ENCODE measurements at places on chromosomes 5 and 9.

- DNase-seq: peak; percentile 21
Observed at GRCh38 chr5:60960591-60960990, 15.6 kb downstream of the NDUFAF2 start.

DNA sequence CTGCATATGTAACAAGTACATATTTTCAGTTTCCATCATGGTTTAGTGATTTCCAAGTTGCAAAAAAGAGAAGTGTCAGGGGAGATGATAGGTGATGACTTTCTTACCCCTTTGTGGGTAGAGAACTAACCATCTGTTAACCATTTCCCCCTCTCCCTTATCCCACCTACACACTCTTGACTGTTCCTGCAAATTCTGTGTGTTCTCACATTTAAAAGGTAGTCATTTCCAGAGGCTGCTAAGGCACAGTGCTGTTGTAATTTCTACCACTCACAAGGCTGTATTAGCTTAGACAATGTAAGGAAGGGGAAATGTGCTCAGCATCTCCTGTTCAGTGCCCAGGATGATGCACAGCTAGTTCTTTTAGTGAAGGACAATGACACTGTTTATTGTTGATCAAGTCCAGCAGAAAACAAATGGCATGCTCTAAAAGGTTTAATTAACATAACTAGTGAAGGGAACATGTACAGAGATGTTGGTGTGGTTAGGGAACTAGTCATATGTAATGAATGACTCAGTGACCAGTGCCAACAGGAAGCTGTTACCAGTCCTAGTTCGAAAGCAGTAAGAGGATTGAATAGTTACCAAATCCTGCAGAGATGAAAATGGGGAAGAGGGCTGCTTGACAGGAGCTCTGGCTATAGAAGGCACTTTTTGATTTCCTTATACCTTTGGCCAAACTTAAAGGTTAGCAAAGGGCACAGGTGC is 165.1 kb downstream of the PLK2 start:
- no peak for DNase-seq

DNA sequence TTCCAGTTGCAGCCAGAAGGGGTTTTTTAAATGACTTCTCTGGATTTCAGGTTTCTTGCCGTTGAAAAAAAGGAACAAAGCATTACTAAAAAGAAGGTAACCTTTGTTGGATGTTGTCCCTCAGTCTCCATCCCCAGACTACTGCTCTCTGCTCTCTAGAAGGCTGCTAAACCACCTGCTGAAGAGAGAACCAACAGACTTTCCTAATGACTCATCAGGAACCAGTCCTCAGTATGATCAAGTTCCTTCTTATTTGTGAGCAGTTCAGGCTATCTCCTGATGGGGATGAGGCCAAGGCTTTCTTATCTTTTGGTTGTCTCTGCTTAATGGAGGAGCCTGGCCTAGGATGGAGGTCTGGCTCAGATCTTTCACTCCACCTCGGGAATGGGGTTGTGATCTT is 4.1 kb downstream of the KIF4B start:
- no peak for DNase-seq

DNA sequence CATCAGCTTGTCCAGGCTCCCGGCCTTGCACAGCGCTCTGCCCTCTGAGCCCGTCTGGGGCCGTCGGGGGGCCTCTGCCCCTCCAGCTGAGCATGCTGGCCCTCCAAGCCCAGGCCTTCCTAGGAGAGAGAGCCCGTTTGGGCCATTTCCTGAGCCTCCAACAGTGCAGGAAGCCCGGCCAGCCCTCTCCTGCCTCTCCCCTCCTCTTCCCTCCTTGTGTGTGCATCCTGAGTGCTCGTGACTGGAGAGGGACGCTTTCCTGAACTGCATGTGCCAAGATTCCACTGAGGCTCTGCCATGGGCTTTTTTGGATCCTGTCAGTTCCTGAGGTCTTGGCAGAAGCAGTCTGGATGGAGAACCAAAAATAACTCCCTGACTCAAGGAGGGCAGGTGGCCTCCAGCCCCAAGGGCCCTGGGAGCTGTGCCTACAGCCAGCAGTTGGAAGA is 15.6 kb downstream of the OLFM1 start:
- no peak for DNase-seq

DNA sequence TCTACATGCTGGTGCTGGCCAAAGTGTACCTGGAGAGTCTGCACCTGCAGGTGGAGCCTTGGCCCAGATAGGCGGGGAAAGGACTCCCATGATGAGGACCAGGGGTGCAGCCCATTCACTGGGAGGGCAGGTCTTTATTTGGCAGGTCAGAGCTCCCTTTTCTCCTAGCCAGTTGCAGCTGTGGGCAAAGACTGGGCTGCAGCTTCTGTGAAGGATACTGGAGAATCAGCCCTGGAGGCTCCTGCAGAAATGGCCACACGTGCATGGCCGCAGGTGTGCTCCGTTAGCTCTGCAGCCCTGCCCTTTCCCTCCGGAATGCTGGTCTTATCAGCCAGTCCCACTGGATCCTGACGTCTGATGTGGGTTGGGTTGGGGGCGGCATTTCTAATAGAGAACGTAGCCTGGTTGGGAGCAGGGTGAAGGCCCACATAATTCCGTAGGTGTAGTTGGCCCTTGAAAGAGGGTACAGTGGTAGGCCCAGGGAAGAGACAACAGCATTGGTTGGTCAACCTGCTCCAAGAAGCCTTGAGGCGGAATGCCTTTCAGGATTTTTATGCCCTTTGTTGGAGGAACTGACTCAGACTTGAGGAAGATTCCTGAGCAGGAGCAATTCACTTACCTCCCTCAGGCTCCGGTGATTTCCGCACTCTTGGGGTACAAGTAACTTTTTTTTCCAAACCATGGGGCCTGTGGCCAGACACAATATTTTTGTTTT is 22.0 kb upstream of the TIFAB start:
- no peak for DNase-seq

DNA sequence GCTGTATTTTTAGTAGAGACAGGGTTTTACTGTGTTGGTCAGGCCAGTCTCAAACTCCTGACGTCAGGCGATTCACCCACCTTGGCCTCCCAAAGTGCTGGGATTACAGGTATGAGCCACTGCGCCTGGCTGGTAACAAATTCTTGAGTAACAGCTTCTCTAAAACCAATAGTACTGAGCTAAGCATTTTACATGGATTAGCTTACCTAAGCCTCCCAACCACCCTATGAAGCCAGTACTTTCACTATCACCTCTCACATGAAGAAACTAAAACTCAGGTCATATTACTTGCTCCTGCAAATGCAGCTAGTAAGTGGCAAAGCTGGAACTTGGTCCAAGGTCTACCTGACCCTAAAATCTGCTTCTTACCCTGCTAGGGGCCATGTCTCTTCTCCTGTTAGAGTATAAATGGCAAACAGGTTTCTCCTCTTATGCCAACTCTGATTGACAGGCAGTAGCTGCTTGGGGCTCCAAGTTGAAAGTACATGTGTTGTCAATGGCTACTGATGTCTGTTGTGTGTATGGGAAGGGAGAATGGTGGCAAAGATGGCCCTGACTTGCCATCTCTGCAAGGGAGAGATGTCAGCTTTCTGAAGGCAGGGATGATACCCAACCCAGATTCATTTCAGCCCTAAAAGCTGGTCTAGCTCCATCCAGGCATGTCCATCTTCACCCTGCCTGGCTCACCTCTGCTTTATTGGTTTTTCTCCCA is 4.0 kb downstream of the PHF19 start:
- no peak for DNase-seq

DNA sequence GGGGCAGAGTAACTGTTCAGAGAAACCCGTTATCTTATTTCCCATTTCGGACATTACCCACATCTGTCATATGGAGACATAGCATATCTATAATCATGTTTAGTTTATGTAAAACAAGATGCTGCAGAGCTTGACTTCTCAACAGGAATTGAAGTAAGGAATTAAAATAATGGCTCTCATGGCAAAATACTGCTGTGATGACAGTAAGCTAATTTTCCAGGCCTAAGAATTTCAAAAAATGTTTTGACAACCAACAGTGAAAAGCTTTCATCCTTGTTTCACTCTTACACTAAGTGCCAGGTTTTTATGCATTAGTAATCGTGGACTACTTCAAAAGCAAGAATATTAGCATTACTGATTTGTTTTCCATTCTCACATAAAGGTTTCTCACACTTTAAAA is 518.2 kb downstream of the PTPRD start:
- no peak for DNase-seq

- no peak for DNase-seq
Observed at GRCh38 chr9:565528-565927, 276.0 kb upstream of the DMRT1 start.

GRCh38 chr5:164027738-164028137 is 522.3 kb downstream of the MAT2B start:
- no peak for DNase-seq

GRCh38 chr9:126325821-126326220 is 808 bp upstream of the MVB12B start:
- no peak for DNase-seq

DNA sequence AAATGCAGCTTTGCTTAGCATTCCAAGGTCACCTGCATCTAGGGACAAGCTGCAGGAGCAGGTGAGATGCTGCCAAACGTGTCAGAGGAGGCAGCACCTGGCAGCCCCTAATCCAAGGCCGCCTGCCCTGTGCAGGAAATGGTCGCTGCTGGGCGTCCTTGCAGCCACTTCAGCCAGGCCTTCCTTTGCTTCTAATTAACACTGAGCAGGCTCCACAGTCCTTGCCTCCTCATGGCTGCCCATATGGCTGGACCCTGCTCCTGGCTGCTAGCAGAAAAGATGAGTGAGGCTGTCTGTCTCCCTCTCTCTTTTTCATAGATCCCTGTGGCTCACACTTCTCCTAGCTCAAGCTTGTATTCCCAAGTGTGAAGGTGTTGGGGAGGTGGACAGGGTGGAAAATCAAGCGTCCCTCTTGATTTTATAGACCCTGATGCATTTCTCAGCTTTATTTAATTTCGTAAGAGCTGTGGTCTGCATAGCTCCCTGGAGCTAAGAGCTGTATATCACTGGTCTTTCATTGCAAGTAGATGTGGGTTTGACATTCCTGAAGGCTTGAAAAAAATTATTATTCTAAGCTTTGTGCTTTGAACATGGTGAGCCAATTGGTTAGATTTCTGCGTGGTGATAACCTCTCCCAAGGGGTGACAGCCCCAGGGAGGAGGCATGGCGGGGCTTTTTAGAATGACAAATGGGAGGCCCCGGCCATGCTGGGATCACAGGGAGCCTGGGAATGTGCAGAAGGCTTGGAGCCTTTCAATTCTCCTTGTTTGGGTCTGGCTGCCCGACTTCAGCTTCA is 193.8 kb downstream of the SLIT3 start:
- no peak for DNase-seq

DNA sequence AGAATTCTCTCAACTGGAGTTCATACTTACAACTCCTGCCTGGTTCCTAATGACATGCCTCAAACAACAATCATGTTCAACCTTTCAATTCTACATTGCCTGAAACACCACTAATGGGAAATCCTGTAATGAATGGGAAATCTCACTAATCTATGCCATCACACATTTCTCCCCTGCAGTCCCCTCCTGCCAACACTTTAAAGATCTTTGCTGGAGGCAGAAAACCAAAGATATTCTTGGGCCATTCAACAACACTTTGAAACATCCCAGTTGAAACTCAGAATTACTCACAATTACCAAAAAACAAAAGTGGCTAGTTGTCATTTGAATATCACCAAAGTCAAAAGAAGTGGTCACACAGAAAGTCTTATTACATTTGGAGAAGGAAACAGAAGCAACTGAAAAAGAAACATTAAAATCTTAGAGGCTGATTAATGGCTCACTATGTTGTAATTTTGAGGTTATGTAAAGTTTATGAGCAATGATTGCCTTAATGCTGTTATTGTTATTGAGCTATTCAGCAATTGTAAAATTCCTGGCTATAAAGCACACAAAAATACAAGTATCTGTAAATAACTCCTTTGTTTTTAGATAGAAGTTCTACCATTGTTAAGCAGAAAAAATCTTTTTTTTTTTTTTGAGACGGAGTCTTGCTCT is 313.4 kb upstream of the SLC30A5 start:
- no peak for DNase-seq

GRCh38 chr5:73686912-73687311 is 60.9 kb downstream of the ARHGEF28 start:
- no peak for DNase-seq

- no peak for DNase-seq
Observed at GRCh38 chr5:125214080-125214479, 467.6 kb upstream of the ZNF608 start.

DNA sequence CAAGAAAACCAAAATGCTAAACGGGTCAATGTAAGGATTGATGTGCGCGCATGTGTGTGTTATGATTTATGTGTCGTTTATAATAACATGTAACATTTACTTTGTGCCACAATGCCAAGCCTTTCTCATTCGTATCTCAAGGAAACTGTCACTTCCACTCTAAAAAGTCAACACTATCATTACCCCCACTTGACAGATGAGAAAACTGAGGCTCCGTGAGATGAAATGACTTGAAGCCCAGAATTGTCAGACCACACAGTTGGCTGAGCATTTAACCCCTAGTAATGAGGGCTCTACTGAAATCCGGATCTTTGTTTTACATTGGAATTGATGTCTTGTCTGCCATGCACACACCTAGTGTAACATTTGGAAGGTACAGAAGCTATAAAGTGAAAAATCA is 95.0 kb upstream of the LMX1B start:
- DNase-seq: no peak

GRCh38 chr5:111775224-111775623 is 18.2 kb upstream of the NREP start:
- no peak for DNase-seq

DNA sequence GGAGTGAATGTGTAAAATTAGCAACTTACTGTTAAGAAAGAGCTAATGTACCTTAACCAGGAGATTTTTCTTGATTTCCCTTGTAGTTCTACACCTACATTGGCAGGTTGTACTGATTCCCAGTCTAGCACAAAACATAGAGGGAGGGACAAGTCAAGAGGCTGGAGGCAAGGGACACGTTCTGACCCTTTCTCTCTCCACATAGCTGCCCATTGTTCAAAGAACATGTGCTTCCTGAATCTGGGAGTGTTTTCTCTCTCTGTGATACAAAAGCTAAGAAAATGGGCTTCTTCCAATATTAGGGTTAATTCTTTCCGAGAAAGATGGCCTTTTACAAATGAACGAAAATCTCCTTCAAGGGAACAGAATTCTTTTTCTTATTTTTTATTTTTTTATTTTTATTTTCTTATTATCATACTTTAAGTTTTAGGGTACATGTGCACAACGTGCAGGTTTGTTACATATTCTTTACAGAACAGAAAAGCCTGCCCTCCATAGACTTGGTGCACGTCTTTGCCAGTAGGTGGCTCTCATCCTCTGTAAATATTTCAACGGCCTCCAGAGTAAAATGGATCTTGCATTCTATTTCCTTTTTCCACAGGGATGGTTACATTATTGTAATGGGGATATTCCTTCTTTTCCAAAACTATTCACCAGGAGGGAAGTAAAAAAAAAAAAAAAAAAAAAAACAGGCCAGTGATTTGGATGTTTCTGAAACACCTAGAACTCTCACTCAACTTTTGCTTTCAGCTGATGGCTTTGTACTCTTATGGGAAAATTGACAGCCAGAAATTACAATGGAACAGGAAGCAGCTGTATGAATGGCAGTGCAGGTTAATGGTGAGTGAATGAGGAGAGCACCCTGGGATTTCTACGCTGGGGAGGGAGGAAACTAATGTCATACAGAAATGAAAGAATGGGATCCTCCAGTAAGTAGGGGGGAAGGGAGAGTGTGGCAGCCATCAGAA is 13.1 kb upstream of the IFNA5 start:
- DNase-seq: peak; percentile 72

GRCh38 chr5:3598207-3598606 is 2.6 kb downstream of the IRX1 start:
- DNase-seq: no peak

- DNase-seq: no peak
Observed at GRCh38 chr9:110932863-110933262, 105.4 kb downstream of the LPAR1 start.
